CD4-positive, alpha-beta T cell (primary cell): ENCODE measurements at places on chromosomes 5 and 9.

DNA sequence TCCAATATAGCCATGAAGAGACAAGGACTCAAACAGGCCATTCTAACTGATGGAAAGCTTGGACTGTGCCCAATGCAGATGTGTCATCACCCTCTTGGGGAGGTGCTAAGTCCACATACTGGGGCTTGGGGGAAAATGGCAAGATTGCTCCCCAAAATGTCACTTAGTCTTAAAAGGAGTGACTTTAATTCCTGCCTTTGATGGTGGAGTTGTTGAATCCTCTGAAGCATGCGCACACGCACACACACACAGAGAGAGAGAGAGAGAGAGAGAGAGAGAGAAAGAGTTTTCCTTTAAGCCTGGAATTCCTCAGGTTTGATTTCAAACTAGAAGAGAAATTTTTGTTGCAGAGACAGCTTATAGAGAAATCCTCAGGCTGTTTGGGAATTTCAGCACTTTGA is 161.9 kb upstream of the GAS1 start:
- no peak for DNase-seq

GRCh38 chr5:124772457-124773200 is 26.2 kb upstream of the ZNF608 start:
- no peak for DNase-seq

DNA sequence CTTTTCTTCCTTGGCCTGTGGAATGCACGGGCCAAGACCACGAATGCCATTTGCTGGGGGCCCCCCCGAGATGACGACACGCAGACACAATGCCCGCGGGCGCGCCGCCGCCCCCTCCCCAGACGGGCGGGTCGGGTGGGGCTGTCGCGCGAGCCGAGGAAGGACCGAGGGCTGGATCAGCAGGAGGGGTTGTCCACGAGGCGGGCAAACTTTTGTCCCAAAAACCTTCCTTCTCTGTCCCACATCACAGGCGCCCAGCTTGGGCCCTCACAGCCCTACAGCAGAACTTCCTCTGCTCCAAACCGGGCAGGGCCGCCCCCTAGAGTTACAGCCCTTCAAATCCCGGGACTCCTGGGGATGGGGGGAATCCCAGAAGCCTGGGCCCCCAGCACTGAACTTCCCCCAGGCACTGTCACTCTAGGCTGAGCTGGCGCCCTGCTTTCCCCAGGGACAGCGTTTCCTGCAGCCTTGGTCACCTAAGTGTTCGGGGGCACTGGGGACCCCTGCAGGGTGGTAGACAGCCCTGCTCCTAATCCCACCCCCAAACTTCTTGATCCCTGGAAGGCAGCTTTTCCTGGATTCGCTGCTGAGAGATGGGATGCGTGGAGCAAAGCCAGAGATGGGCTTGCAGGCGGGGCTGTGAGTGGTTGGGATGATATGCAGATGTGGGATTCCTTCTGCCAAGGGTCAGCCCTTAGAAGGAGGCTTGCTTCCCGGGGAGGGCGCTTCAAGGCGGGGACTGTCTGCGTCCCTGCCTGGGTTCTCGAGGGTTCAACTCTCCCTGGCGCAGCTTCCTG is 980 bp downstream of the COL5A1 start:
- DNase-seq = no peak

DNA sequence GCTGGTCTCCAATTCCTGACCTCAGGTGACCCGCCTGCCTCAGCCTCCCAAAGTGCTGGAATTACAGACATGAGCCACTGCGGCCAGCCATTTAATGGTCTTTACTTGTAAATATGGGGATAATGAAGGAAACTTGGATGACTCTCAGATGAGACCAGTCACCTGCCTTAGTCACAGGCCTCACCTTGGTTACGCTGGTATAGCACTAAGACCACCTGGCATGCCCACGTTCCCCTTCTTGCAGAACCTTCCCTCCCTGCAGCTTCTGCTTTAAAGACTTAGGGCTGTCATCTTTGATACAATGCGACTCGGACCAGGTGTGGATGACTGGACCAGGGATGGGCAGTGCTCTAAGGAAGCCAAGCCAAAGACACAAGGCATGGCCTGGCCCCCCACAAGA is 629.9 kb downstream of the CCDC171 start:
- no peak for DNase-seq

- no peak for DNase-seq
Observed at GRCh38 chr9:120263836-120264235, 316.1 kb downstream of the CDK5RAP2 start.

GRCh38 chr5:74017786-74018211 is 391.8 kb downstream of the ARHGEF28 start:
- DNase-seq = no peak

GRCh38 chr9:4734150-4734549 is 6.9 kb downstream of the AK3 start:
- DNase-seq = no peak

DNA sequence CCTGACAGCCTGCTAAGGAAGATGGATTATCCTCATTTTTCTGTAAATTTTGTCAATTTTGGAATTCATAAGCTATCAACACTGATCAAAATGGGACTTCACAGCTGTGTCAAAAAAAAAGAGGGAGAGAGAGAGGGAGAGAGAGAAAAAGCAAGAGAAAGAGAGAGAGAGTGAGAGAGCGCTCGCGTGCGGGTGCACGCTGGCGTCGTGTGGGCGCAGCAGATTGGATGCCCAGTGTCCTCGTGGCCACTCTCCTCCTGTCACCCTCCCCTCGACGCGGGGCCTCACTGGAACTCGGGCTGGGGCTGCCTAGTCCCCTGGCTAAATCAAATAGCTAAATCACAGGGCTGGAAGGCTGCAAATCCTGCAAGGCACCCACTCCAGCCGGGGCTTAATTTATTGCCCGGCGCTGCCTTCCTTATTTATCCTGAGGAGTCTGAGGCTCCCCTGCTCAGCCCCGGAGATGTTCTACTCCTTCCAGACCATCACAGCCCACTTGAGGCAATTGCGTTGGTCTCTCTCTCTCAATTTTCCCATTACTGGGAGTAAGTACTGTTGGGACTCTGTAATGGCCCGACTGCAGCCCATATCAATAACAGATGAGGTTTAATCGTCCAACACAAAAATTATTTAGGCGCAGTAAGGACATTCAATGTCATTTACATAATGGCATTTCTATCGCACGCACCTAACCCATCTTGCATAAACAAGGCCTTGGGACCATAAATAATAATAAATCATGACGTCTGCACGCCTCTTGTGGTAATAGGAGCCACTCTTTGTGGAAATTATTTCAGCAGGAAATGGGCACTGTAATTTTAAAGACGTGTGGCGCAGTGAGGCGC is 94.2 kb downstream of the PAX5 start:
- DNase-seq = no peak

DNA sequence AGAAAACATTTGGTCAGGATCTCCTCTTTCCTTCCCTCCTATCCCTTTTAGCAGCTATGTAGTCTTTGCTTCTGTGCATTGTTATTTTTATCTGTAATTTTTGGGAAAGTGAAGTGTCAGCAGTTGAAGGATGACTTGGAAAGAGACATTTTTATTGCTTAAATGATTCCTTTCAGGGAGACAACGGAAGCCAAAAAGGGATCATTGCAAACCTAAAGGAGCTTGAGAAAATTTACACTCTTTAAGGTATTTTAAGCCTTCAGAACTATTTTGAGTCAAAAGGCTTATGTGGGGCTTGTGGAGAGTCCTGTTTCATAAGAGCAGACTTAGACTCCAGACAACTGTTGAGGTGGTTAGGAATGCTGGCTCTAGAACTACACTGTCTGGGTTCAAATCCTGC is 281.6 kb downstream of the KIF4B start:
- DNase-seq = no peak

DNA sequence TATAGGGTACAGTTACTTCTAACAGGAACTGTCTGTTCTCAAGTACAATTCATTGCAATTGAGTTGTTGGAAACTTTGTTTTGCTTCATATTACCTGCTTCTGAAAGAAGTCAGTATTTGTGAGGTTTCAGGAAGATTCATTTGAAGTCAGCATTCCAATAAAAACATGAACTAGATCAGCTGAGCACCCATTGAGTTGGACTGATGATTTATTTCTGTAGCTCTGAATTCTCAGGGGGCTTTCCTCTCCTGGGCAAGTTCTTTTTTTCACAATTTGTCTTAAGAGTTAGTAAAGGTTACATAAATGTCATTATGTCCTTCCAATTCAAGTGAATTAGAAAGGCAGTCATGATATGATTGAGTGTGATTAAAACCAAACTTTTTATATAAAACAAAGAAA is 16.2 kb upstream of the KIF2A start:
- DNase-seq = no peak

GRCh38 chr9:123784518-123784917 is 145.4 kb downstream of the DENND1A start:
- DNase-seq = no peak

DNA sequence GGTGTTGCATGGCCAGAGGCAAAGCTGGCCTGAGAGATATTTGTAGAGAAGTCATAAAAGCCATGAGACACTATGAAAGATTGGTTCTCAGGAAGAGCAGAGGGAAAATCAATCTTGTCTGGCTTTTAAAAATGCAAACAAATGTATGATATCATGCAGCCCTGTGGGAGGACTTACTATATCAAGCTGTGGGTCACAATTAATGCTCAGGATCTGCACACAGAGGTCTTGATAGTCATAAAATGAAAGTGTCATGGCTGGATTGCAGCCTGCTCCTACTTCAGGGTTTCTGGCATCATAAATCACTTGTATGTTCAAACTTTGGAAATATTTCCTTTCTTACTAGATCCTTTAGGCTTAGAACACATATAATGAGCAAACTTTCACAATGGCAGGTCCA is 151.5 kb downstream of the SEMA6A start:
- DNase-seq = no peak

DNA sequence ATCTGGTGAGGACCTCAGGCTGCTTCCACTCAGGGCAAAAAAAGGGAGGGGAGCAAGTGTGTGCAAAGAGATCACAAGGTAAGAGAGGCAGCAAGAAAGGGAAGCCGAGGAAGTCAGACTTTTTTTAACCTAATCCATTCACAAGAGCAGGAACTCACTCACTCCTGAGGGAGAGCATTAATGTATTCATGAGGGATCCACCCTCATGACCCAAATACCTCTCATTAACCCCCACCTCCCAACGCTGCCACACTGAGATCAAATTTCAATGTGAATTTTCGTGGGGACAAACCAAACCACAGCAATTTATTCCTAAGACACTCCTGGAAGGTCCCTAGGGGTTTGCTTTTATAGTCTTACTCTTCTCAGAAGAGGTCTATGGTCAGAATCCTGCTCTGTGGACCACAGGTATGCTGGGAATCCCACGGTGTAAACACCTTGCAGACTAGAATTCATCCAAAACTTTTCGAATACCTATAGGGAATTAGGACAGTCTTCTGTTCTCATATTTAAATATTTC is 108.7 kb downstream of the HSD17B3 start:
- no peak for DNase-seq

DNA sequence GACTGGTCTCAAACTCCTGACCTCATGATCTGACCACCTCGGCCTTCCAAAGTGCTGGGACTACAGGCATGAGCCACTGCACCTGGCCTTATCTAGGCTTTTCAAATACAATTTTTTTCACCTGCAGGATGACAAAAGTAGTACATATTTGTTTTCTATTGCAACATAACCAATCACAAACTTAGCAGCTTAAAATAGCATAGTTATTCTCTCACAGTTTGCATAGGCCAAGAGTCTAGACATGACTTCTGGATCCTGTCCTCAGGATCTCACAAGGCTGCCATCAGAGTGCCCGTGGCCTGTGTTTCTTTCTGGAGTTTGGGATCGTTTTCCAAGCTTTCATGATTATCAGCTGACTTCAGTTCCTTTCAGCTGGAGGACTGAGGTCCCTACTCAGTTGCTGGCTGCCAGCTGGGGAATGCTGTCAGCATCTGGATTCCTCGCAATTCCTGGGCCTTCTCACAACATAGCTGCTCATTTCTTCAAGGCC is 348.9 kb downstream of the ARHGEF28 start:
- no peak for DNase-seq

DNA sequence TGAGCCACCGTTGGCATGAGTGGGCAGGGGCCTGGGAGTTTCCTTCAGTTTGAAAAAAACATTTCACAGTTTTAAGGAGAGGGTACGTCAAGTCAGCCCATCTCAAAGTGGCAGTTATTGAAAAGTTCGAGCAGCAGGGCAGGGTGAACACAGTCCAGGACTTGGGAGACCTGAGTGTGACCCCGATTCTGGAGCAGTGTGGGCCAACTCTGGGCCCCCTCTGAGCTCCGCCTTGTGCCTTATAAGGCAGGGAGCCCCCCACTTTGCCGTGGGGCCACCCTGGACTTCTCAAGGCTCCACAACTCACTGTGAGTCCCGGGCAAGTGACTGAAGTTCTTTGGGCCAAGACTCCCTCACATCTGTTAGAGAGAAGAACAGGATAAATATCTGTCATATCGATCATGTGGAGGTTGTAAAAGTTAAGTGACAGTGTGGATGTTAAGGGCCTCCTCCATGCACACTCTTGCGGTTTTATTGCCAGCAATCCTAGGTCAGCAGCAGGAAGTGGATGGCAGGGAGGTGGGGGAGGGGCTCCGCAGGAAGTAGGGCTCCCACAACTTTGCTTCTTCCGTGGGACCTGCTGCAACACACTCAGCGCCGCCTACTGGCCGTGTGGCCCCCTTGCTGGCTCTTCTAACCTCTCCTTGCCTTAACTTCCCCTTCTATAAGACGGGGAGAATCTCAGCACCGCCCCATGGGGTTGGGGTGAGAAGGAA is 38.4 kb downstream of the HRH2 start:
- DNase-seq = peak; percentile 79

DNA sequence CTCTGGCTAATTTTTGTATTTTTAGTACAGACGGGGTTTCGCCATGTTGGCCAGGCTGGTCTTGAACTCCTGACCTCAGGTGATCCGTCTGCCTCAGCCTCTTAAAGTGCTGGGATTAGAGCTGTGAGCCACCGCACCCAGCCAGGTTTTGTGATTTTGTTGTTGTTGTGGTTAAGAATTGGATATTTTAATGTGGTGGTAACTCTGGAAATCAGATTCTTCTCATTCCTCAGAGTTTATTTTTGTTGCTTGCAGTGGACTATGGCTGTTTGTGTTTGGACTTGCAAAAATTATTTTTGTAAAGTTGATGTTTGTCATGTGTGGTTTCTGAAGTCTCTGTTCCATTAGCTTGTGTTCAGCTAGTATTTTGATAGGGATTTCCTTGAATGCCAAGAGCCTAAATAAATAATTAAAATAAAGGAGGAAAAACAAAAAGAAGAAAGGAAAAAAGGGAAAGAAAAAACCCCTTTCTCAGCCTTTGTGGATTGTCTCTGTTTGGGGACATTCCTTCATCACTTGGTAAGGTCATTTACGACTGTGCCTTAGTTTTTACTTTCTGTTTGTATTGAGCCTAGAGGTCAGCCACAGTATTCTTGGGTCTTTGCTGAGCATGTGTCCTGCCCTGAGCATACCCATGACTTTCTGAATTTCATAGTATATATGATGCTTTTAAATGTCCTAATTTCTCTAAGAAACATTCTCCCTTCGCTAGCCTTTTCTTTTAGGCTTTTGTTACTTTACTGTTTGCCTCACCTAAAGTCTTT is 37.3 kb downstream of the PBX3 start:
- DNase-seq = no peak

DNA sequence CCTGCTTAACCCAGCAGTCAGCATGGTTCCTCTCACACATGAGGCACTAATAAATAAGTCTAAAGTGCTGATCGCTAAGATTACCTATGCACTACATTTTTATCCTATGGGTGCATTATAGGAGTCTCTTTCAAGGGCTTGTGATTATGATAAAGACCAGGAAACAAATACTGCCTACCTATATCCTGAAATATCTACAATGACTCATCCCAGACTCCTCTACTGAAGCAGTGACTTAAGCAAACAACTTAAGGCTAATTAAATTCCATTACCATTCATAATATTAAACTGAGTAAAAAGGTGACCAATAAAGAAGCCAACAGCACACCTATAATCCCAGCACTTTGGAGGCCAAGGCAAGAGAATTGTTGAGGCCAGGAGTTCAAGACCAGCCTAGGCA is 338.4 kb downstream of the DNAH5 start:
- DNase-seq = no peak

- peak; percentile 10 for DNase-seq
Observed at GRCh38 chr9:33289496-33289895, 820 bp upstream of the NFX1 start.
